ENCODE measurements at places on chromosomes 1 and 21. TPM values are rescaled to one million over a fixed set of nuclear protein-coding genes. Genes with fewer than 3 reads are reported as not detected.

GRCh38 chr1:197807739-197808453, 32.6 kb upstream of the DENND1B start:
- DNase-seq: no peak

Gene RNU1-2
- polyA plus RNA-seq: not detected

DNA sequence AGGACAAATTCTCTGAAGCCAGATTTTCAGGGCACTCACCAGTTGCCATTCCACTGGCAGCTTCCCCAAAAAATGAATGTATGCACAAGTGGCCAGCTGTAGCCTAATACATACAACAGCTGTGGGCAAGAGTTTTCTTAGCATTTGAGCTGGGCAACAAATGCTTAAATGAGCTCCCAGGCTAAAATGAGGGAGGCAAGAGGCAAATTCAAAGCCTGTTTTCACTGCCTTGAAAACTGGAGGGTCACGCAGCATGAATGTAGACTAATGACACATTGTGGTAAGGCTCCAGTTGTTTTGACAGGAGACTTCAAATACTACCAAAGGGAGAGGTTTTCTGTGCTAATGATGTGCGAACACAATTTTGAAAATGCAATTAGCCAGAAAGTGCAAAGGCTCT, 88.2 kb downstream of the TIAM1 start:
- DNase-seq: no peak

Gene BSND
- polyA plus RNA-seq: not detected

GRCh38 chr1:22792396-22793160, 81.9 kb downstream of the EPHB2 start:
- DNase-seq: no peak

Gene NTNG1
- polyA plus RNA-seq: 12.5 TPM

- DNase-seq: no peak
These were observed at the start of gene FYB2 for GRCh38 chr1:56819387-56819899. Gene FYB2 (minus strand): TSS chr1:56819404. CDS start chr1:56819290, 114 bp downstream.

GRCh38 chr1:81559662-81560350, 240.9 kb upstream of the ADGRL2 start:
- no peak for DNase-seq

Gene USP21
- polyA plus RNA-seq: 11.7 TPM

Gene RCAN1
- 94.8 TPM for polyA plus RNA-seq

Gene SLC5A9
- not detected for polyA plus RNA-seq

Gene FCGR3A
- polyA plus RNA-seq: not detected

- no peak for DNase-seq
These were observed 560.7 kb downstream of the LRRIQ3 start for GRCh38 chr1:73637264-73637663.

Gene TFF2
- not detected for polyA plus RNA-seq

- DNase-seq: no peak
These were observed 23.3 kb downstream of the SHISA4 start for GRCh38 chr1:201911826-201912571.

DNA sequence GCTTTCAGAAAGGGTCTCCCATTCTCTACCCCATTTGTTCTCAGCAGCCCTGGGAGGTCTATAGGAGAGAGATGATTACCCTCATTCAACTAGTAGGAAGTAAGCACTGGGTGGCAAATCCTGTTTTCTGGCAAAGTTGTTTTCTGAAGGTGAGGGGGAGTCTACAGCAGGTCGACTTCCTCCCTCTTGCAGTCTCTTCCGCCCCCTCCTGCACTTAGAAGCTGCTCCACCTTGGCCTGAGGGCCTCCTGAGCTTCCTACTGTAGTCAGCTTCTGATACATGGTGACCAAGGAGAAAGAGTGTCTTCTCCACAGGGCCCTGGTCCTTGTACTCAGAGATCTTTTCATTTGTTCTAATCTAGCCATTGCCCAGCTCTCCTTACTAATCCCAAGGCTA, 93.1 kb downstream of the RGL1 start:
- DNase-seq: no peak

DNA sequence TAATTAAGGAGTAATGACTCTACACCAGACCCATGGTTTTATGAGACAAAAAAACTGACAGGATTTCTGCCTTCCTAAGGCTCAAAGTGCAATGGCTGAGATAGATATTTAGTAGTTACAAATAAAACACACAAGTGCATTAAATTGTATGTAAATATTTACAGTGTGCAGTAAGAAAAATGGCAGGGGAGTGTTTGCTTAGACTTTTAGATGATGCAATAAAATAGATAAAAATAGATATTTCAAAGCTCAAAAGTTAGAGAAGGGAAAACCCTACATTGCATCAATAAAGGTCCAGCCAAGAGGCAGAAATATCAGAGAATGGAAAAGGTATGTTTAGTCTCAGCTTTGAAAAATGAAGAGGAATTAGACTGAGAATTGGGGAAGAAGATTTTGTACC, 226.3 kb upstream of the FGGY start:
- no peak for DNase-seq

DNA sequence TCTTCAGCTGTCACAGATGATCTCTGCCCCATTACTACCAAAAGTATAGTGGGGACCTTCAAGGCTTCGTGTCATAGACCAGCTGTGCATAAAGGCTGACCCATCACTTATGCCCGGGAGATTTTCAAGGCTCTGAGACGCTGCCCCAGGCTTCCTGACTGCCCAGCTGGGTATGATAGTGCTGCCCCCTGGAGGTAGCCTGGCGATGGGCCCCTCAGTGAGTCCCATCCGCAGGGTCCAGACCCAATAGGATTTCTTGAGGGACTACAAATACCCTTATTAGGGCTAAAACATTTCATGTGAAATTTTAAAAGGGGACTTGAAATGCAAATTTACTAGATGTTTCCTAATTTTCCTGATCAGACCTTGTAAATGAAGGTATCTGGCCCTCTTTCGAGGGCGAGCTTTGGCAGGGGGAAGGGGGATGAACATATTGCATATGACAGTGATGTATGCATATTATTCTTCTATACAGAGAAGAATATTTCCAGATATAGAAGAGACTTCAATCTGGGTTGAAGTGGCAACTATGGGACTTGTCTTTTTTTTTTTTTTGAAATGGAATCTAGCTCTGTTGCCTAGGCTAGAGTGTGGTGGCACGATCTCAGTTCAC, 11.7 kb upstream of the FCMR start:
- DNase-seq: no peak

DNA sequence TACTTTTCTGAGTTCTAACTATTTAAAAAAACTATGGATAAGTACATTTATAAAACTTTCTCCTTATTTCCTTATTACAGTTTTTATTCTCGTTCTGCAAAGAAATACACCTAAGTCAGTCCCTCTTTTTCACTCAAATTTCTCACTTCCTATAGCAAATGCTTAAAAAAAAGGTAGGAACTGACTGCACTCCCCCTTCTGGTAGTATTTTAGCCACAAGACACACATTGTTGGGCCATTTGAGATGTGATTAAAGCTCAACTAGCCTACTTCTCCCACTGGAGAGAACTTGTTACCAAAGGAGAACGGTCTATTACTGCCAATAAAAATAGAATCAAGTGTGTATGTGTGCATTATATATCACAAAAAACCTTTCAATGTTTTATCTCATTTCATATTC, 521.9 kb upstream of the PRMT6 start:
- DNase-seq: no peak

Gene CD101
- polyA plus RNA-seq: 0.25 TPM

Gene ASPM
- 15.0 TPM for polyA plus RNA-seq

GRCh38 chr1:242033447-242033846, 34.5 kb upstream of the MAP1LC3C start:
- DNase-seq: no peak

Gene NEK2
- polyA plus RNA-seq: 22.5 TPM

Gene CNKSR1
- 0.08 TPM for polyA plus RNA-seq

GRCh38 chr1:21869620-21870121, 57.6 kb downstream of the LDLRAD2 start:
- DNase-seq: peak; percentile 76

DNA sequence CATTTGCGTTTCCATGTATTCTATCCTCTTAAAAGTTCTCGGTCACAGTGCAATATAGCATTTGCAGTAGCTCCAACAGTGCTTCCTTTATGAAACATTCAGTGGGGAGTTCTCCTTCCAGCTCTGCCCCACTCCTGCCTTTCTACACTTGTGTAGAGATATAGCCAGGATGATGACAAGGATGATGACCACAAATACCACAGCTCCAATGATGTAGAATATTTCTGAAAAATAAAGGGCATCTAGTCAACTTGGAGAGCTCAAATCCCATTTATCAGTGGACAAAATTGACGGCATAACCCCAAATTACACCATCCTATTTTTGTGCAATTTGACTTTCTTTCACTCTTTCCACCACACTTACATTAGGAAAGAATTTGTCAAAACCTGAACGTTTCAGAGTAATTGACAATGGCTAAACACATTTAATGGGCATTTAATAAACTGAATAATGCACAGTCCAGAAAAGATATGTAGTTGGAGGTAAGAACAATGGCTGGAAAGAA, 11.1 kb downstream of the F3 start:
- DNase-seq: peak; percentile 51

Gene RSPH1
- polyA plus RNA-seq: 0.05 TPM

GRCh38 chr1:172915271-172915670, 135.5 kb downstream of the TNFSF18 start:
- no peak for DNase-seq

DNA sequence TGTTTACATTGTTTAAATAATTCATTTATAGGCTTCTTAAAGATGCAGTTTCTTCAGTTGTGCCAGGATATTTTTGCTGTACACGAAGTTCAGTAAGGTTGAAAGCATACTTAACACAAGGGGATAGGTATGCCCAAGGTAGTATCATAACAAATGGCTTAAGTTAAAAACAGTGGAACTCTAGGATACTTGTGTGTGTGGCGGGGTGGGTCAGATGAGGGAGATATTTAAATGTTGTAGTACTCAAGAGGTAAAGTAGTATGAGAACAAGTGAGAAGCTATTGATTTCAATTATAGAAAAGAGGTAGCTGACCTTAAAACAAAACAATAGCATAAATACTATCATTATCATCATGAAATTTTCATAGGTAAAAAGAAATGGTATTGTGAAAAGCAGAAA, 6.2 kb downstream of the LRRC7 start:
- no peak for DNase-seq

Gene S100A7
- polyA plus RNA-seq: not detected

DNA sequence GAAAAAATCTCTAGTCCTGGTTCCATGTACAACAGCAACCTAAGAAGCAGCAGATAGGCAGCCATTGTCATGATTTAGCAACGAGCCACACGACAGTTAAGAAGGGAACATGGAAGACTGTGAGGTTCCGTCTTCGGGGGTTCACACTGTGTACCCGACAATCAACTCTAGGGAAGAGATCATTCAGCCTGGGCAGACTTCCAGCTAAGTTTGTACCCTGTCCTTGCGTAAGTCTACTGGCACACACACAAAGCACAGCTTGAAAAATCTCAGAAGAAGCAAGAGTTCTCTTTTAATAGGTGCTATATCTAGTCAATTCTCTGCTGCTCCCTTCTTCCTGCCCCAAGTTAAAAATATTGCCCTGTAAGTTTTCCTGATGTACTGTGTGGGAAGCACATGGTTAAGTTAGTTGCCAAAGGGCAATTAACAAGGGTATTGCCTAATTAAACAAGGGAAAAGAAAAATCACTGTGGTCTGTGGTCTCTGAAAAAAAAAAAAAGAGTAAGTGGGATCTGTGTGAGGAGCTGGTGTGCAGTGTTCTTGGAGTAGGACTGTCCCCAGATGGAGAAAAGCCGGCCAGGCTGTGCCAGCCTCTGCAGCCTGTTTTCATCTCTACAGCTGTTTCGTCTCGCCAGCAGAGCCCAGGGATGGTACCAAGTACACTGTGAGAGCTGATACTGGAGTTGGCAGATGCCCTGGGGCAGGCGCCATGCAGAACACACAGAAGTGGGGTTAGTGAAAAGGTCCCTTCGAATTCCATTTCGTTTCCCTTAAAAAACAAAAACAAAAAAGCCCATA, 6.4 kb upstream of the MYBPHL start:
- peak; percentile 78 for DNase-seq

- peak; percentile 67 for DNase-seq
These were observed 43.3 kb downstream of the URB2 start for GRCh38 chr1:229669333-229669732.

GRCh38 chr1:200909757-200910239, 15.1 kb downstream of the INAVA start:
- no peak for DNase-seq

DNA sequence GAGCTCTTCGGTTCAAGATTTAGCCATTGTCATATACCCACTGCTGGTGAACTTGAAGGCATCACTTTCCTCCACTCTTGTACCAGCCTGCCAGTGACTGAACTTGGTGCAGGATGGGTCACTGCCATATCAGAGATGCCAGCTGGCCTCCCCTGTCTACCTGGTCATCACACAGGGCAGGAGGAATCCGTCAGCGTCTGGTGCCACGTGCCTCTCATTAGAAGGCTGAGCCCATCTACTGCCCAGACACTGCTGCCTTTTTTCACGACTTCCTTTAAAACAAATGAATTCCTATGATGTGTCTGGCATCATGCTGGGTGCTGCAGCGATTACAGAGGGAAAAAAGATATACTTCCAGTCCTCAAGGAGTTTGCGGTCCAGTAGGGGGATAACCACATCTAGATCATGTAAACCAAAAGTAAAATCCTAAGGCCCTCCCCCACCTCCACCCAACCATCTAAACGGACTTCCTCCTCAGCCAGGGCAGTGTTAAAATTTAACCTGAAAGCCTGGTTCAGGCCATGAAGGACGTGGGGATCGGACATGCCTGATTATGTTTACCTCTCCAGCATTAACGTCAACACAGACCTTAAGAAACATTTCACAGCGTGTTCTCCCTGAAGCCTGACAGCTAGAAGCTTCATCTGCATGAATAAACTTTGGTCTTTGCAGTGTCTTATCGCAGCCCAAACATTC, 29.2 kb upstream of the PDE9A start:
- no peak for DNase-seq

DNA sequence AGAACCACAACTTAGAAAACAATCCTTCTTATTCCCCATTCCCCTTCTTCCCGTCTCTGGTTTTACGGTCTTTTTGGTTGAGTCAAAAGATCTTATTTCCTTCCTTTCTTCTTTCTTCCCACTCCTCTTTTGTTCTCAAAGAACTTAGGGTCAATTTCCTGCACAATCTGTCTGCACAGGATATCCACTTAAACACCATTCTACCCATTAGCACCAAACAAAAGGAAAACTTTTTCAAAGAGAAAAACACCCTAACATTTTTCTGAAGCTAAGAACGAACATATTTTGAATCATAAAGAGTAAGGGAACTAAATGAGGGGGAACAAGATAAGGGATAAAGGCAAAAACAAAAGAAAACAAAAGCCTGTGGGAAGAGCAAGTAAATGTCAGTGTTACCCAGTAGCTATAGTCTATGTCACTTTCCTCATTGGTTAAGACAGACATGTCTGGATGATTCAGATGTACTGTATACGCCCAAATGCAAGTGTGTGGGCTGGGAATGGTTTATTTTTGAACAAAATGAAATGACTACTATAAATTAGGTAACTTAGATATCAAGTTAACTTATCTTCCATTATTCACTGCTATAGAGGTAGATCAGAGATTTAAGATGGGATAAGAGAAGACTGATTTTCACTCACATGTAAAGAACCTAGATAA, 59.9 kb downstream of the TOR3A start:
- peak; percentile 89 for DNase-seq

Gene LRRC8C
- polyA plus RNA-seq: 13.2 TPM

GRCh38 chr1:110285316-110285715, 53.9 kb upstream of the RBM15 start:
- DNase-seq: no peak

Measured in fibroblast of lung (primary cell).